Stimulated activated CD8-positive, alpha-beta memory T cell treated with anti-CD3 and anti-CD28 coated beads, Interleukin-15, amount 100 ng/mL, for 4 hours (primary cell): ENCODE measurements at places on chromosomes 5 and 9.

DNA sequence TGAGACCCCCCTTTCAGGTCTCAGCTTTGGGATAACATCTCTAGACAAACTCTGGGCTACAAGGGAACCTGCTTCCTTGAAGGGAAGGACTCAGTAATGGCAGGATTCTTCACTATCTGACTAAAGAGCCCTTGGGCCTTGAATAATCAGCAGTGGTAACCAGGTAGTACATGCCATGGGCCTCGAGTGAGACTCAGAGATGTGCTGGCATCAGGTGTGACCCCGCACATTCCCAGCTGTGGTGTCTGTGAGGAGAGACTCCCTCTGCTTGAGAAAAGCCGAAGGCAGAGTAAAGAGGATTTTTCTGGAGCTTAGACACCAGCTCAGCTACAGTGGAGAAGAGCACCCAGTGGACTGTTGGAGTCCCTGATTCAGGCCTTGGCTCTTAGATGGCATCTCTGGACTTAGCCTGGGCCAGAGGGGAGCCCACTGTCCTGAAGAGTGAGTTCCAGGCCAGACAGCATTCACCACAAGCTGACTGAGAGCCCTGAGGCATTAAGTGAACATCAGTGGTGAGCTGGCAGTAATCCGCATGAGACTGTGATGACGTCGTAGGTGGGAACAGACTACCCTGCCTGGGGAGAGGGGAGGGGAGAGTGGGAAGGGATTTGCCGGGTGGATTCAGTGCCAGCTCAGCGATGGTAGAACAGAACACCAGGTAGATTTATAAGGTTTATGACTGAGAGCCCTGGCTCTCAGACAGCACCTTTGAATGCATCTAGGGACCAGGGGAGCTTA lies 5.3 kb upstream of the ZNF782 start:
- DNase-seq: no peak

DNA sequence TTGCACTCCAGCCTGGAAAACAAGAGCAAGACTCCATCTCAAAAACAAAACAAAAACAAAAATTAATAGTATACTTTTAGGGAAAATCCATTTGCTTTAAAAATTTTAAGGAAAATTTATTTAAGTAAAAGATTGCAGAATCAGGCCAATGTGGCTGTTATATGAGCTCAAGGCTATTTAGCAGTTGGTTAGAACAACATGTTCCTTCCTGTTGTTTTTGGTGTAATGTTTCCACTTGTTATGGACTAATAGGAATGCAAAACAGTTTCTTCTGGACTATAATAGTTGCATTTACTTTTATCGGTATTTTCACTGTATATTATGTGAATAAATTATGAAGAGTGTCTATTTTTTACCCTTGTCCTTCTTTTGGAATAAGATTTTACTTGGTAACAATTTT lies 3.0 kb upstream of the CDC42SE2 start:
- DNase-seq: no peak

DNA sequence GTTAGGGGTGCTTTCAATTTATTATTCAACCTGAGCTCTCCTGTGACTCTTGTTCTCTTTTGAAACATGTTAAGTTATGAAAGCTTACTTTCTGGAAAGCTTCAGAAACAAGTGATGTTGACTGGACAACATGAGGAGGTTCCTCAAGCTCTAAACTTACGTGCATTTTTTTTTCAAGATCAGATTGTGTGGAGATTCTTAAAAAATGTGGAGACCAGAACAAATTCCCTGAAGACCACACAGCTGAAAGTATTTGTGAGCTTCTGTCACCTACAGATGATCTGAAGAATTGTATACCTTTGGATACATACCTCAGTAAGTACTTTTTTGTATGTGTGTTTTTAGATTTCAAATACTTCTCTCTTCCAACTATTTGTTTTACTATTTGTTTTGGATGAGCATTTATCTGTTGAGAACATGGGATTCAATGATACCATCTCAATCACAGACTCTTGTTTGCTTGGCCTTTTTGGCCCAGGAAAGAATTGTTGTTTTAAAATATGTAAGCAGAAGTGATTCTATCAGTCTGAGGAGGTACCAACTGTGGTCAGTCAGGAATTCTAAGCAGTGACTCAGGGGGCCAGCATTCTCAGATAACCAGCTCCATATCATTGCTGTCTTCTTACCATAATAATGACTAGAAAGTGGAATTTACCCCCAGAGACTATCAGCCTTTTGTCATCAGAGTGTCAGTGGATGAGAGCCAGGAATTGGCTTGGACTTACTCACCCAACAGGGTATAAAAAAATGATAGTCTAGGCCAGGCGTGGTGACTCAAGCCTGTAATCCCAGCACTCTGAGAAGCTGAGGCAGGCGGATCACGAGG lies 34.4 kb upstream of the GLIPR2 start:
- no peak for DNase-seq

- no peak for DNase-seq
Measured at GRCh38 chr5:92401-93220, 643 bp downstream of the PLEKHG4B start.

- no peak for DNase-seq
Measured at GRCh38 chr9:121271368-121272341, 3.7 kb downstream of the GSN start.

- DNase-seq: no peak
Measured at GRCh38 chr5:94645053-94645452, 26.6 kb downstream of the SLF1 start.

DNA sequence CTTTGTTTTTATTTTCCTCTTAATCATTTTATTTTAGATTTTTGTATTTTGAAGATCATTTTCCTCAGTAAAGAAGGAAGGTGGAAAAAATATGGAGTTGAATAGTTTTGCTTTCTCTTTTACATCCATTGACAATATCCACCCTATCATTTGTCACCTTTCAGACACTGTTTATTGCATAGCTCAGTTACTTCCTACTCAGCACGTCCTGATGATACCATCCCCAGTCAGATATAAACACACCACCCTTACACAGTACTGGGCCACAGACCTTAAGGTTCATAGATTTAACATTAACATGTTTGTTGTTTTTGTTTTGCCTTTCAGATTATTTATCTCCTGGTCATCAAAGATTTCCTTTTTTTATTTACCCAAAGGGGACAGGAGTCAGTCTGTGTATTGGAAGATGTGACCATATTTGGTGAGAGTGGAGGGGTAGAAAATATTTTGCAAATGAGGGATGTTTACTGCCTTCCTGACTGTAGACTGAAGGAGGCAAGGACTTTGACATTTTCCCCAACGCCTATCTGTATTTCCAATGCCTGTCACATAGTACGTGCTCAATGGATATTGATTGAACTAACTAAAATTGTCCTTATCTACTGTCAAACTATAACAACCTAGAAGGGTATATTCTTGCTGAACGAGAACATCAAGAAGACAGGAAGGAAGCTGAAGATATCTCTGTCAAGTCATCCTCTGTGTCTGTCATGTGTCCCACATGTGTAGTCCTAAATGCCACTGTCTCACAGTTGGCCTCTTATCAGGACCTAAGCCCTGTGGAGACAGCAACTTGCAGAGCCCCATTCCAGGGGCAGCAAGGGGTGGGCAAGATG lies 15.6 kb downstream of the STX17 start:
- DNase-seq: no peak

DNA sequence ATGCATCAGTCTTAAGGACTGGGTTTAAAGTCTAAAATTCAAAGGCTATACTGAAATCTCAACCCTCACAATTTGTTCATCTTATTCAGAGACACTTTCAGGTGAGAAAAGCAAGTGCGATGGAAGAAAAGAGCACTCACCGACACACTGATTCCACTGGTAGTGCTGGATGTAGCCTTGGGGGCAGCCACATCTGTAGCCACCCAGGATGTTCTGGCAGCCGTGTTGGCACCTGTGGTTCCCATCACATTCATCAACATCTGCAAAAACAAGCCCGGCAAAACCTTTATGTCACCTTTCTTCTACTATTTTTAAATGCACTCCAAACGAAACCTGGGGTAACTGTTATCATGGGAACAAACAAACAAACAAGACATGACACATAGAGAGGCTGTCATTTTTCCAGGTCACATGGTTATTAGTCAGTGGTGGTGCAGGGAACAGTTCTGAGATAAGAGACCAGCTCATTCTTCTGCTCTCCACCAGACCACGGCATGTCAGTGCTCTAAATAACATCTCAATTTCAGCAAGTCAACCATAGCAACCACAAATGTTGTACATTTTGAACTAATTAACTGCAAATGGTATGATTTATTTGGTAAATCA lies 188.4 kb downstream of the SLC12A2 start:
- DNase-seq: no peak

- DNase-seq: no peak
Measured at GRCh38 chr9:6757132-6757455, 679 bp upstream of the KDM4C start.

DNA sequence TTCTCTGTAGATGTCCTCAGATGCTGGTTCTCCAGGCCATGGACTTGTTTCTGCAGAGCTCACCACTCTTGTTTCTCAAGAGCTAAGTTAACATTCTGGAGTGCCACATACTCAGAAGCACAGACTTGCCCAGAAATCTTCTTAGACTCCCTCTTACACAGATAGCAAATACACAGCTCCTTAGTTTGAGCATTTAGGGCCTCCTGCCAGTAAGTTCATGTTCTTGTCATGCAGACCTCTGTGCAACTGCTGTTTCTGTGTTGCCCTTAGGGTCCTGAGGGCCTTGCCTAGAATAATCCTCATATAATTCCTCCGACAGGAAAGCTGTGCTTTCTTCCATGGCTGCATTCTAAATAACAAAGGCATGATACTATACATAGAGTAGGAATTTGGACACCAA lies 1.3 kb upstream of the PTPDC1 start:
- no peak for DNase-seq

- DNase-seq: no peak
Measured at GRCh38 chr5:131488463-131488862, 146.6 kb downstream of the RAPGEF6 start.

- no peak for DNase-seq
Measured at GRCh38 chr5:116773926-116774325, 199.3 kb upstream of the SEMA6A start.

DNA sequence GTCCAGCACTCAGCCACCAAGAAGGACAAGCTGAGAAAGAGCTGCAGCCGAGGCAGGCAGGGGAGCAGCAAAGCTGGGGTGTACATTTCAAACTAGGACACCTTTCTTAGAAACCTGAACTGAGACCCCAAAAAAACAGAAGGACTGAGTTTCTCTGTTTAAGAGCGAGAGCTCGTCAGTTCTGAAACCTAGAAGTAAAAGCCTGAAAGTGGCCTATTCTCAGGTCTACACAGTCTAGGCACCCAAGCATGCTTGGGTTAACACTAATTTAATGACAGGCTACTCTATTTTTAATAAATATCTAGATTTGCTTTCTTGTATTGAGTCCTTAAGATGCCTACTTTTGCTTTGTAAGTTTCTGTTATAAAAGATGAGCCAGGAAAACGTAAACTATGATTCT lies 49.0 kb upstream of the TLE4 start:
- DNase-seq: no peak
